Renal cortex interstitium (tissue), 15 donors: ENCODE measurements at places on chromosomes 1 and 21. TPM values are rescaled to one million over a fixed set of nuclear protein-coding genes. Genes with fewer than 3 reads are reported as not detected.

PPIAL4G gene
- 0.06 TPM for polyA plus RNA-seq

DNA sequence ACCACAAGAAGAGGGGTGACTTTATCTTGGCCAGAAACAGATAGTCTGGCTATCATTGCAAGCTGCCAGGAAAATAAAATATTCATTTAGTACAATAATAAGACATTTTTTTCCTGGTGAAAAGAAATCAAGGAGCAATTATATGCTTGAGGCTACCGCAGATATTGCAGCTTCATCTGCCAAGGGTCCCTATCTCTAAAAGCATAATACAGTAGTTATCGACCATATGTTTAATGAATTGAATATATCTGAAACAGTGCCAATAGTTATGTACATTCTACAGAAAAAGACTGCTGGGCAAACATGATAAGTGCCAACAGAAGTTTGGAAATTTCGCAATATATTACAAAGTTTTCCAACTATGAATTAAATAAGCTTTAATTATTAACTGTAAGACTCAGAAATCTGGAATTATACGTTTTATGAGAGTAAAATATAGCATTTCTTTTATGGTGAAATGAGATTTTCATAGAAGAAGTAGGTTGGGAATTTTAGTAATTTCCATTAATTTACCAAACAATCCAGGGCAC, 561.1 kb upstream of the ZP4 start:
- DNase-seq: no peak

LRRN2 gene
- polyA plus RNA-seq: 13.4 TPM

DNA sequence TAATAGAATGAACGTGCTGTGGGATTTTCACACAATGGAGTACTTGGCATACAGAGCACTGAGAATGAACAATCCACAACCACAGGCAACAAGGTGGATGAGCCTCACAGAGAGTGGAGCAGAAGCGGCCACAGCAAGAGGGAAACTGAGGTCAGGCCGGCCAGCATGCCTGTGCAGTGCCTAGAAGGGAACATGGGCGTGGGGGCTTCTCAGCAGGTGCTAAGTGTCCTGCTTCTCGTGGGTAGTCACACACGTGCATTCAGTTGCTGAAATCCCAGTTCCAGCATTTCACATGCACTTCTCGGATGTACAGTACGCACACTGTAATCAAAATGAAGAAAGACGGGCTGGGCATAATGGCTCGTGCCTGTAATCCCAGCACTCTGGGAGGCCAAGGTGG, 33.1 kb downstream of the WDR4 start:
- no peak for DNase-seq
